HFFc6 (cell line): ENCODE measurements at places on chromosomes 4 and X.
A peak's percentile ranks its signal among the peaks of the same experiment; 100 is the strongest.

DNA sequence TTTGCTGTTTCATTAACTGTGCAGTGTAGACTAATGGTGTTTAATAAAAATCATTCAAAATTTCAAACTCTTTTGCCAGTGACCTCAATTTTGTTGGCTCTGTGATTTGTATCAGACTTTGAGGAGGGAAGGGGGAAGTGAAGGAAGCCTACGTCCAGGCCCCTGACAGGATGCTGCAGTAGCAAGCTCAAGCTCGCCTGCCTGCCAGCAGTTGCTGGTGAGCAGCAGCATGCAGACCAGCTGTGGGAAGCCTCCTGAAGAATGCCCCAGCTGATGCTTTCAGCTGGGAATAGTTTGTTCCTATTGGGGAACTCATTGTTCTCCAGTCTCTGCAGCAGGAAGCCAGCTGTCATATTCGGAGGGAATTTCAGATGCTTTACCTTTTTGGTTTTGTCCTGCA lies 495.2 kb downstream of the AFF2 start:
- no peaks in the 10 kb centered on the region for H3K4me1 ChIP-seq
- H3K27ac ChIP-seq: no peak overlapping the region
- DNase-seq: no peak
- H3K36me3 ChIP-seq: no peaks in the 10 kb centered on the region
- H3K4me3 ChIP-seq: no peak overlapping the region

GRCh38 chr4:160142579-160142978 lies 1039.7 kb downstream of the RAPGEF2 start:
- H3K27ac ChIP-seq: no peak overlapping the region
- no peaks in the 10 kb centered on the region for H3K4me1 ChIP-seq
- H3K4me3 ChIP-seq: no peak overlapping the region
- no peaks in the 10 kb centered on the region for H3K27me3 ChIP-seq
- no peak for DNase-seq
- H3K36me3 ChIP-seq: no peaks in the 10 kb centered on the region

- H3K36me3 ChIP-seq: no peaks in the 10 kb centered on the region
- no peaks in the 10 kb centered on the region for H3K4me1 ChIP-seq
- no peak for DNase-seq
- H3K4me3 ChIP-seq: no peak overlapping the region
- no peaks in the 10 kb centered on the region; the same call in 1 of the 2 replicates for H3K27me3 ChIP-seq
These were observed 21.8 kb upstream of the GBA3 start for GRCh38 chr4:22670956-22671355.

DNA sequence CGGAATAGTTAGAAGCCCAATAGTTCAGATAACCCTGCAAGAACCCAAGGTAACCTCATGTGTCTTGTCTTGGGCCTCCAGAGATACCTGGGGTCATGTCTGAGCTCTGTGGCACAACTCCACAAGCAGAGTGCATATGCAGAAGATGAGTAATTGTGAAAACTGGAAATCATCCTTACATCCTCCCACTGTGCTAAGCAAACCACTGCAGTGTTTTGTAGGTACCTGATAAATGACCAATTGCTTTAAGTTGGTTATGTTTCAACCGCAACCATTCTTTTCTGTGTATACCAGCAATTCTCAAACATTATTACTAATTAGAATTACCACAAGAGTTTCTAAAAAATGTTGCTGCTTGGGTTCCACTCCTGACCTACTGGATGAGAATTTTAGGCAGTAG lies 73.2 kb downstream of the CBLL2 start:
- H3K27me3 ChIP-seq: peaks cover 3% of the 10 kb centered on the region; the same call in 1 of the 2 replicates
- no peak overlapping the region for H3K4me3 ChIP-seq
- DNase-seq: no peak
- H3K27ac ChIP-seq: no peak overlapping the region

DNA sequence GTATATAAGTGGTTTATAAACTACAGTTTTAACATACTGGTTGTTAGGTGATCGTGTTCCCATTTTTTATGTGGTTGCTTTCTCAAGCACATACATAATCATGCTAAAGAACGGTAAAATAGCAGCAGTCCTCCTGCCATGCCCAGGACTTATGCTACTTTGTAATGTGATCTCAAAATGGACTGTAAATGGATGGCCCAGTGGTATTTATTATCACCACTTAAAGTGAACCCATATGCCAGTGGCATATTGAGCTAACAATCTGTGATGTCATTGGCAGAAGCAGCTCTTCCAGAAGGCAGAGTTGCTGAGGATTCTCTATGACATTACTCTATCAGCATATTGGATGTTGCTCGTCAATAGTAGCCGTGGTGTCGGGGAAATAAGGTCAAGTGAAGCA lies 28.6 kb downstream of the ANK2 start:
- H3K4me1 ChIP-seq: no peaks in the 10 kb centered on the region
- no peak for DNase-seq
- H3K36me3 ChIP-seq: no peaks in the 10 kb centered on the region
- peaks cover 1% of the 10 kb centered on the region; the same call in 1 of the 2 replicates for H3K27me3 ChIP-seq

GRCh38 chrX:150966742-150967141 lies 16.4 kb upstream of the HMGB3 start:
- no peak overlapping the region for H3K27ac ChIP-seq
- no peaks in the 10 kb centered on the region for H3K4me1 ChIP-seq
- H3K27me3 ChIP-seq: peaks cover 4% of the 10 kb centered on the region

- H3K27me3 ChIP-seq: no peaks in the 10 kb centered on the region
- H3K27ac ChIP-seq: peak overlapping the region; percentile 57; the same call in 1 of the 2 replicates
- H3K4me3 ChIP-seq: no peak overlapping the region
- H3K4me1 ChIP-seq: peaks cover 8% of the 10 kb centered on the region
- no peak for DNase-seq
These were observed 9.5 kb downstream of the CSTF2 start for GRCh38 chrX:100829730-100830129.

- H3K27ac ChIP-seq: peak overlapping the region; percentile 48
- no peaks in the 10 kb centered on the region for H3K27me3 ChIP-seq
- peaks cover 51% of the 10 kb centered on the region for H3K4me1 ChIP-seq
- DNase-seq: peak; percentile 88
These were observed 56.5 kb downstream of the SNX25 start for GRCh38 chr4:185265942-185266341.

DNA sequence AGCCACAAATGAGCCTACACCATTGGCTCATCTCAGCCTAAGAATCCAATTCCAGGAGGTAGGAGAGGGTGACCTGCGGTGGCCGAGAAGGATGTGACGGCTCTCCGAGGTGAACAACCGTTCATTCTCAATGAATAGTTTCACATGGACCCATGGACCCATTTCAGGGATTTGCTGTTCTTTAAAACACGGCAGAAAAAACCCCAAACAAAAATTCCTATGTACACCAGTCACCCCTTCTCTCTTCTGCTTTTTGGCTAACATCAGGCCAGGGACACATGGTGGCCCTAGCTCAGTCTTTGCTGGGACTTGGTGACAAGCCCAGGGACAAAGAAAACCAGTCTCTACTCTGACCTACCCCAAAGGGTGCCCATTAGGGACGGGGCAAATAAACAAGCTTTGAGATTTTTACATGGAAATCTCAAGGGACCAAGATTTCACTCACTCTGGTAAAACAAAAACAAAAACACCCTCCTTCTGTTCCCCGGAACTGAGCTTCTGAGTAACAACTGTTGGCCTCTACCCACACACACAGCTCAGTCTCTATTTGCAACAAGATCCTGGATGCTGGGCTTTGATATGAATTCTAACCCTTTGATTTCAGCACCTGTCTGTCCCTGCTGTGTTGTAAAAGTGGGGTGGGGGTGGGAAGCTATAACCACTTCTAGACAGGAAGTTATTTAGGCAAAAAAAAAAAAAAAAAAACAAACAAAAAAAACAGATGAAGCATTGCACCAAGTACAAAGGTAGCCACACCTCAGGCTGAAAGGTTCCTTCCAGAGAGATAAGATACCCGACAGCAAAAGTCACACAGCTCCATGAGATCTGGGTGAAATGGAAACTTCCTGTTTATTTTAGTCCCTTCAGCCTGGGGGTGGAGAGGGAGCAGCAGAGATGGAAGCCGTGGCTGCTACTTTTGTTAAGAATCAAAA lies 49.0 kb downstream of the DDX3X start:
- H3K4me1 ChIP-seq: peaks cover 26% of the 10 kb centered on the region
- peak overlapping the region; percentile 70 for H3K4me3 ChIP-seq
- peak overlapping the region; percentile 87 for H3K27ac ChIP-seq
- DNase-seq: peak; percentile 1

DNA sequence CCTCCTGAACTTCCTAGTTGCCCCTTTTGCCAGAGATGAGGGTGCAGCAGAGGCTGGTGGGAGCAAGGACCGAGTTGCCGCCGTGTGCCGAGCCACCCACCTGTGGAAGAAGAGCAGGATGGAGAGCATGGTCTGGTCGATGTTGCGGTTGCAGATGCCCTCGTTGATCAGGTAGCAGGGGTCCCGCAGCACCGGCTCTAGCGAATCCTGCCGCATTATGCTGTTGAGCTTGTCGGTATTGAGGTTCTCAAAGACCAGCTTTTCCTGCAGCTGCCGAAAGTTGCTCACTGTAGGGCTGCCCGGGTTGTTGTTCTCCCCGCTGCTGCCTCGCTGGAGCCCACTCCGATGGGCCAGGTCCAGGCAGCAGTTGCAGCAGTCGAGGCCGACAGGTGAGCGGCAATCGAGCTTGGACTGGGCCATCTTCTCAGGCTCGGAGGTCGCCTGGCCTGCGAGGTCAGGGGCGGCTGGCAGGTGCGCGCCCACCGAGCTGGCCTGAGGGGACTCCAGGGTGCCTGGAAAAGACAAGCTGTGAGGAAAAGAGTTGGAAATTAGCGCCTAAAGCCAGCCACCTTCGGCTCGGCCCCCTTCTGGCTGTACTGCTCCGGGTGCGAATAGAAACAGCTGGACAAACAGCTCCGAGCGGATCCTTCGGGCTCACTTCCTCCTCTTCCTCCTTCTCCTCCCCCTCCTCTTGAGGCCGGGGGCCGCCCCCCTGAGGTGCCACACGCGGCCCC lies 420 bp downstream of the TSC22D3 start:
- H3K27me3 ChIP-seq: peaks cover 7% of the 10 kb centered on the region
- peak overlapping the region; percentile 87 for H3K4me3 ChIP-seq
- H3K36me3 ChIP-seq: no peaks in the 10 kb centered on the region

GRCh38 chr4:37733240-37733867 lies 47.2 kb upstream of the RELL1 start:
- no peak overlapping the region for H3K27ac ChIP-seq
- peaks cover 15% of the 10 kb centered on the region for H3K4me1 ChIP-seq
- DNase-seq: no peak
- H3K27me3 ChIP-seq: peaks cover 4% of the 10 kb centered on the region

- peaks cover 17% of the 10 kb centered on the region for H3K4me1 ChIP-seq
- H3K27ac ChIP-seq: peak overlapping the region; percentile 31; the same call in 1 of the 2 replicates
- H3K27me3 ChIP-seq: no peaks in the 10 kb centered on the region
- H3K4me3 ChIP-seq: peak overlapping the region; percentile 9; the same call in 1 of the 2 replicates
- H3K36me3 ChIP-seq: no peaks in the 10 kb centered on the region
These were observed 210.9 kb downstream of the RTL9 start for GRCh38 chrX:110569506-110569905.

- no peak overlapping the region for H3K4me3 ChIP-seq
- 0 out of 2 replicates have a peak, but pooled peaks cover 3% of the 10 kb centered on the region for H3K36me3 ChIP-seq
- H3K27me3 ChIP-seq: peaks cover 4% of the 10 kb centered on the region; the same call in 1 of the 2 replicates
- no peak for DNase-seq
- peak overlapping the region; percentile 46; the same call in 1 of the 2 replicates for H3K27ac ChIP-seq
These were observed 133.6 kb upstream of the GRPR start for GRCh38 chrX:15989716-15990115.

GRCh38 chr4:19438233-19438632 lies 813.5 kb upstream of the SLIT2 start:
- H3K4me3 ChIP-seq: no peak overlapping the region
- H3K27ac ChIP-seq: peak overlapping the region; percentile 59
- peaks cover 24% of the 10 kb centered on the region for H3K36me3 ChIP-seq
- H3K27me3 ChIP-seq: no peaks in the 10 kb centered on the region
- DNase-seq: peak; percentile 36

DNA sequence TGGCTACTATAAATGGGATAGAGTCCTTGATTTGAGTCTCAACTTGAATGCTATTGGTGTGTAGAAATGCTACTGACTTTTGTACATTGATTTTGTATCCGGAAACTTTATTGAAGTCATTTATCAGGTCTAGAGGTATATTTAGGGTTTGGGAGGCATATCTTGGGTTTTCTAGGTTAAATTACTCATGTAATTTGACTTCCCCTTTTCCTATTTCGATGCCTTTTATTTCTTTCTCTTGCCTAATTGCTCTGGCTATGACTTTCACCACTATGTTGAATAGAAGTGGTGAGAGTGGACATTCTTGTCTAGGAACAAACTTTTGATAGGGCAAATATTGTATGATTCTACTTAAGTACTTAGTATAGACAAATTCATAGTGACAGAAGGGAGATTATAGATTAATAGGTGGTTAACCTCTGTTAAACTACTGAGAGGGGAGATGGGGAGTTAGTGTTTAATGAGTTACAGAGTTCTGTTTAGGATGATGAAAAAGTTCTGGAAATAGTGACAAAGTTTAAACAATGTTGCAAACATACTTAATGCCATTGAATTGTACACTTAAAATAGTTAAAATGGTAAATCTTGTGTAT lies 22.8 kb upstream of the HSPA4L start:
- peaks cover 4% of the 10 kb centered on the region; the same call in 1 of the 2 replicates for H3K27me3 ChIP-seq
- H3K36me3 ChIP-seq: peaks cover 4% of the 10 kb centered on the region; the same call in 1 of the 2 replicates
- no peak overlapping the region for H3K27ac ChIP-seq
- no peak overlapping the region for H3K4me3 ChIP-seq
- DNase-seq: no peak

- H3K4me3 ChIP-seq: no peak overlapping the region
- H3K4me1 ChIP-seq: peaks cover 12% of the 10 kb centered on the region
- DNase-seq: no peak
- no peaks in the 10 kb centered on the region; the same call in none of the 2 replicates for H3K27me3 ChIP-seq
These were observed 36.8 kb upstream of the ARSD start for GRCh38 chrX:2965965-2966364.

GRCh38 chr4:124806403-124806802 lies 93.9 kb upstream of the ANKRD50 start:
- no peak overlapping the region for H3K27ac ChIP-seq
- no peak overlapping the region for H3K4me3 ChIP-seq
- H3K36me3 ChIP-seq: peaks cover 6% of the 10 kb centered on the region
- DNase-seq: peak; percentile 43
- H3K27me3 ChIP-seq: peaks cover 1% of the 10 kb centered on the region; the same call in 1 of the 2 replicates
- H3K4me1 ChIP-seq: peaks cover 9% of the 10 kb centered on the region

DNA sequence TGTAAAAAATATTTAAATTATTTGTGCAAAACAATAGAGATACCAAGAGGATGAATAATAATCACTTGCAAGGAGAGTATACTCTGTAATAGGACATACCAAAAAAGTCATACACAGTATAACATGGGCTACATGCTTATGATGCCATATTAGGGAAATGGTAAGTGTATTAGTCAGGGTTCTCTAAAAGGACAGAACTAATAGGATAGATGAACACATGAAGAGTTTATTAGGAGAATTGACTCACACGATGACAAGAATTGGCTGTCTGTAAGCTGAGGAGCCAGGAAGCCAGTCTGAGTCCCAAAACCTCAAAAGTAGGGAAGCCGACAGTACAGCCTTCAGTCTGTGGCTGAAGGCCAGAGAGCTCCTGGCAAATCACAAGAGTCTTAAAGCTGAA lies 151.2 kb downstream of the DTHD1 start:
- no peak for DNase-seq
- H3K36me3 ChIP-seq: no peaks in the 10 kb centered on the region
- no peaks in the 10 kb centered on the region for H3K4me1 ChIP-seq
- H3K4me3 ChIP-seq: no peak overlapping the region
